ENCODE measurements at places on chromosomes 12 and 14.

- DNase-seq, result no peak
Measured at GRCh38 chr12:65302891-65303290, 24.4 kb downstream of the MSRB3 start.

- no peak for DNase-seq
Measured at GRCh38 chr14:38536376-38537038, 280.6 kb upstream of the CLEC14A start.

- DNase-seq, result no peak
Measured at GRCh38 chr14:56814969-56815700, 4.9 kb upstream of the OTX2 start.

GRCh38 chr12:95393191-95393790 lies 80.7 kb upstream of the METAP2 start:
- no peak for DNase-seq

DNA sequence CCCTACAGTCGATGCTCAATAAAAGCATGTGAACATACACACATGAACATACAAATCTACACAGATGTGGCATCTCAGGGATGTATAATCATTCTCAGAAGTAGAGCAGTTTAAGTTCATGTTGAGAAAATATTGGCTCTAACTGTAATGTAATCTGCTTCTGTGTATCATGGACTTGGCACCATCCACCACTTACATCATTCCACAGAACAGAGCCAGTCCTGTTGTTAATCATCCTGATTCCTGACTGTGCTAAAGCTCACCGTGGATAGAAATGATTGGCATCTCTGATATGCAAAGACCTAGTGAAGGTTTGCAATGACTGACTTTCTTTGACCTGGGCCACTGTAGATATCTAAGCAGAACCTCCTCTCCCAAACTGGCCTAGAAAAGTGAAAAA lies 1141.3 kb downstream of the BCL11B start:
- DNase-seq, result no peak

DNA sequence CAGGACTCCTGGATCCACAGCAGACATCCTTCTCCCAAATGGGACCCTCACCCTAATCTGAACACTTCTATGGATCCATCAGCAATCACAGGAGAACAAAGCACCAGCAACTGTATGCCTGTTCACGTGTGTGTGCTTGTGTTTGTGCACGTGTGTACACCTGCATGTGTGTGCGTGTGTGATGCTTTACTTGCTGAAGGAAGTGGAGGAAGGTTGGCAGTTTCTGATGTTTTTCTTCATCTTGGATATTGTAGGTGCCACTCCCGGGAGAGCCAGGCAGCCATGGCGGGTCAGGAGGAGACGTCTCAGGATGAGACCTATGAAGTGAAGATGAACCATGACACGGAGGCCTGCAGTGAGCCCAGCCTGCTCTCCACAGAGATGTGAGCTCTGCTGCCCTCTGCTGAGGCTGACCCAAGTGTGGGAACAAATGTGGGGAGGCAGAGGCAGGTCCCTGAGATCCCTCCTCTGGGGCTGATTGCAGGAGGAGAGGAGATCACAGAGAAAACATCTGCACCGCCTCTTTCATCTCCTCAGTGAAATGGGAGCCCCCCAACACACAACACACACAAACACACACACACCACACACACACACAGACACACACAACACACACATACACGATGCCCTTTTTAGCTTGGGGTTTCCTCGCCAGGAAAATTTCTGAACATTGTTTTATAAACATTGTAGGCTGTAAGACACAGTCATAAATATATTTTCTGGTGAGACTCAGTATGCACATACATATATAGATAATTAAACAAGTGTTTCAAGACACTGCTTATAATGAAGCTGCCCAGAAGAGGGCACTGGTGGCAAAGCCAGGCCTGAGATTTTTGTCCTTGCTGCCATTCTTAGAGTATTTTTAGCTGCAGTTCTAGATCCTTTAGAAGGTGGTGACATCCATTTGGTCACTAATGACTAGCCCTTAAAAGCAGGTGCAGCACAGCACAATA lies 112.2 kb upstream of the FKBP4 start:
- DNase-seq, result no peak

DNA sequence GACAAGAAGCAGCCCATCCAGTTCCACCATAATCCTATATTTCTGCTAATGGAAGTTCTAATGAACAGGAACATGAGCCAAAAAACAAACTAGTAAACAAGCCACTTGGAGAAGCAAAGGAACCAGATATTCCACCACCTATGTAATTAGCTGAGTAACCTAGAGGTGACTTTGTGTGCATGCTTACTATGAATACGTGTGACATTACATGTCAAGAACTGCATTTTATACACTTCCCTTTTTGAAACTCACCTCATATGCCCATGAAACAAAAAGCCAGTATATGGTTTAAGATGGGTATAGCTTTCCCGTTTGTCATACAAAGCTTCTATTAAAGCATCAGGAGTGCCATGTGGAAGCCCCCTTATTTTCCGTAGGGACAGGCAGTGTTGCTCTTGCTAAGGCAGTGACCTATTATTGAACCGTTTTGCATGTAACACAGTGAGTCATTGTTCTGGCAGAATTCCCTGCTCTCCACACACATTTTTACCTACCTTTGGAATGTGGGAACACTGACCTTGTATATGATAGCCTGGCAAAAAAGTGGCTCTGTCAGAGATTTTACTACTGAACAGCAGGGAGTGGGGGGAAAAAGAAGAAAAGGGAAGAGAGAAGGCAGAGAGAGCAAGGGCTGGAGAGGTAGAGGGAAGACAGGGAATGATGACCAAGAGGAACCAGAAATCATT lies 34.8 kb upstream of the FRMD6 start:
- DNase-seq, result no peak

- no peak for DNase-seq
Measured at GRCh38 chr12:42162193-42162592, 17.5 kb upstream of the GXYLT1 start.

DNA sequence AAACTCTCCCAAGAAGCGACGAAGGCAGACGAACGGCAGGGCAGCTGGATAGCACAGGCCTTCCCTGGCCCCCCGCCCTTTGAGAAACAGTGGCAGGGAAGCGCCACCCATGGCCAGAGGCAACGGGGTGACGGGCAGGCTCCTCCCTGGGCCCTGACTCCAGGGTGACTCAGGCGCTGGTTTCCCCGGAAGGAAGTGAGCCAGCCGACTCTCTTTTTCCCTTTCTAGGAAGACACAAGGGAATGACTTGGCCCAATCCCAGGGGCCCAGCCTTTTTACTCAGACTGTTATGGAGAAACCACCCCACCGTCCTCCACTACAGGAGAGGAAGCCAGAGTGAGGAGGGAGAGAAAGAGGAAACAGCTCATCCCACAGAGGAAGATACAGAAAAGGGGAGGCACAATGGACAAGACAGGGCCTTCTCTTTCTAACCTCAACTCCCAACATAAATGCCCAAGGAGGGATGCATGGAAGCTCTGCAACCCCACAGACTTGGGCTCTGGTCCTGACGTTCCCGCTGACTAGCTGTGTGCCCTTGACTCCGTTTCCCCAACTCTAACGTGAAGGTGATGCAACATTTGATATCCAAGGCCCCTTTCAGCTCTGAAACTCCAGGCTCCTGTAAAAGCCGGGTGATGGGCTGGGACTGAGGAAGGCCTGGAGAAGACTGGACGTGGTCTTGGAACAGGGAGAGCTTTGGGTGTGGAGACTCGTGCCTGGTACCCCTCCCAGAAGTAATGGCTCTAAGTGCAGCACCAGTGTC lies 27.9 kb downstream of the ACTN1 start:
- DNase-seq, result no peak

DNA sequence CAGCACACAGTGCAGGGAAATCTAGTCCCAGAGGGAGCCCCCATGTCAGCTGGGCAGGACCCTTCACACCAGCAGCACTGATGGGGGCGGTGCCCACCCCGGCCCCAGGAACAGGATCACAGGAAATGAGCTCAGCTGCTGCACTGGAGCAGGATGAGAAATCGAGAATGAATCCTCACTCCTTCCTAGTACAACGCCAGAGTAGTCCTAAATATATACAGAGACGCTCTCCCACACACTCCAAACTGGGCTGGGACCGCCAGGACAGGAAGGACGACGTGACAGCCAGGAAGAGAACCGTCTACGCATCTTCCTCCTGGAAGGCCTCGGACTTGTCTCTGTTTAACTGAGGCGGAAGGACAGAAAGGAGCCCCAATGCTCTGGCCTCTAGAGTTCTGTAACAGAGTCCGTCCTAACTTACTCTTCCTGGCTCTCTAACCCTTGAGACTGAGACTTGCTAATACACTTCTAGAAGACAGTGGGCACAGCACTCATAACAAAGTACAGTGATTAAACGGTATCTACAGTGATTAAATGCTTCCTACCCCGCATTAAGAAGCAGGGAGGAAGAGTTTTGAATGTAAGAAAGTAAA lies 33.4 kb downstream of the CDC42BPB start:
- DNase-seq, result no peak

DNA sequence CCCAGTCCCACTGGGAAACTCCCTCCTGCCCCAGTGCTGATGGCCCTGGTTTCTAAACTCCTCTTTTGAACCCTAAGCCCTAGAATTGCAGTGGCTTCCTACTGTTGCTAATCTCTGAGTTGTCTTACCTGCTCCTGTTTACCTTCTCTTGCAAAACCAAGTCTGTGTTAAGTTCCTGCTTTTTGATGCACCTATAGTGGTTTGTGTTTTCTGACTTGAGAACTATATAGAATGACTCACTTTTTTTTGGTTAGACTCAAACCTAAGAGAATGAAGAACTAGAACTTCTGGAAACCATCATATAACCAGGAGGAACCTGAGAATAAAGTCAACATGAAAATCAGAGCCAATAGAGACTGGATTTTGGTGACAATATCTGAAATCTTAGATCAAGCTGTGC lies 5.5 kb upstream of the GAS2L3 start:
- DNase-seq, result no peak

DNA sequence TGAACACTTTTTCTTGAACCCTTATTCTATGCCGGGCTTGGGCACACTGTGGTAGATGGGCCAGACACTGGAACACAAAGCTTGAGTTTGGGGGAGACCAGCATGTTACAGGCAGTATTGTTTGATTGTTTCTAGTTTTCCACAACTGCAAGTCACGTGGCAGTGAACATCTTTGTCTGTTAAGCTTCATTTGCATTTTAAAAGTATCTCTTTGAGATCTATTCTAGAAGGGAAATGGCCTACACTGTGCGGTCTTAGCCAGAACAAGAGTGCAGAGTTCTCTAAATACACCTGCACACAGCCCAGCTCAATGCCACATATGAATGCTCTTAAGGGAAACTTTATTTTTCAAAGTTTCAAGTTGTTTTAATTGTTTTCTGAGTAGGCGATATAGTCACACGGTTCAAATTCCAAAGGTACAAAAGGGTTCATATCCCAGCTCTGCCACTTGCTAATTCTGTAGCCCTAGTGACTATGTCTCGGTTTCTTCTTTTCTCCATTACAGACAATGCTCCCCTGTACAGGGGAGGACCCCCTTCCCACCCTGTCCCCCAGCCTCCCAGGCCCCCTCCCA lies 24.9 kb downstream of the RIN3 start:
- DNase-seq, result no peak

- no peak for DNase-seq
Measured at GRCh38 chr14:90188588-90188987, 67.8 kb upstream of the PSMC1 start.

DNA sequence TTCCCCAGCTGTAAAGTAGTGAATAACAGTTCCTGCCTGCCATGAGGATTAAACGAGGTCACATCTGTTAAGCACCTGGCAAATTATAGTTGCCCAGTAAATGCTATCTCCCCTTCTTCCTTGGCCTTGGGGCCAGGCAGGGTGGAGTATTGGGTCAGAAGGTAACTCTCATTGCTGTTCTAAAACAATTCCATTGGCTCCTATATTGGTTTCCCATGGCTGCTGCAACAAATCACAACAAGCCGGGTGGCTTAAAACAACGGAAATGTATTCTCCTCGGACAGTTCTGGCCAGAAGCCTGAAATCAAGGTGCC lies 31.9 kb downstream of the MMAB start:
- no peak for DNase-seq

- no peak for DNase-seq
Measured at GRCh38 chr12:124994437-124994975, 1.1 kb downstream of the BRI3BP start.

DNA sequence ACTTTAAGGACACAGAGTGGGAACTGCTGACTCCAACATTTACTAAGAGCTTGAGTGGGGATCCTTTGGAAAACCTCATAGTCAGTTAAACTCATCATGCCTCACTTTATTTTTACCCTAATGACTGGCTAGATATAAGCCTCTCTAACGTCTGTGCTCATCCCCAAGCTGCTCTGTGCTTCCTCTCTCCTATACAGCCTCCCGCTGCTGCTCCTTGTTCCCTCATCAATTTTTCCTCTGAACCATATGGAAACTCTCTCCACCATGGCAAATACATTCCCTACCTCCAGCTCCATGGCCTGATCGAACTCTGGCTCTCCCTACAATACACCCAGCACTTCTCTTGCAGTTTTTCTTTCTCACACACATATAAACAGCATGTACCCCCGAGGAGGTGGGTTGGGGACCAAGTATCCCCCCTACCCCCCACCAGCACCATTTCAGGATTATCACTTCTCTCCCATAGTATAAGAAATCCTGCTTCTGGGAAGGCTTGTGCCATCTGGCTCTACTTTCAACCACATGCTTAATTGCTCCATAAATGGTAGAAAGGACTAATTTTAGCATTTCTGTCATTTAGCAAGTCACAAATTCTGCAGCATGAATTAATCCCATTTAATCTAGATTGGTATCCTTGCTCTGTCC lies 39.2 kb upstream of the DYRK2 start:
- no peak for DNase-seq

- no peak for DNase-seq
Measured at GRCh38 chr12:108400481-108400880, 61.4 kb upstream of the CMKLR1 start.

- DNase-seq, result no peak
Measured at GRCh38 chr12:82873951-82874350, 187.2 kb downstream of the TMTC2 start.

GRCh38 chr12:32702473-32702872 lies 23.4 kb downstream of the DNM1L start:
- no peak for DNase-seq

DNA sequence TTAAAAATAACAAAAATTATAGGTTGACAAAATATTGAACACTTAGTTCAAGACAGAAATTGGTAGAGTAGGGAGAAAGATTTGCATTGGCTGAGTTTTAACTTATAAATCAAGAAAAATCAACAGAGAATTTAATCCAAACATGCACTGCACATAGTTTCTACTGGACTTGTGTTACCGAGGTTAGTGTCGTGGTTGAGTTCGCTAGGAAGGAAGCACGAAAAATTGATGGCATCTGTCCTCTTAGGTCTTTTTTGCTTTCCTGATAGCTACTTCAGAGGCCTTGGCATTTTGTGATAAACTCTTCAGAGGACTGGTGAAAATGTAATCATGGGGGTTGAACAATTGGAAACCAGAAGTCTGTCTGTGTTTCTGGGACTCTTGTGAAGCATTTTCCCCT lies 392.9 kb downstream of the NUAK1 start:
- DNase-seq, result no peak

GRCh38 chr14:57293866-57294837 lies 25.4 kb downstream of the AP5M1 start:
- DNase-seq, result no peak

DNA sequence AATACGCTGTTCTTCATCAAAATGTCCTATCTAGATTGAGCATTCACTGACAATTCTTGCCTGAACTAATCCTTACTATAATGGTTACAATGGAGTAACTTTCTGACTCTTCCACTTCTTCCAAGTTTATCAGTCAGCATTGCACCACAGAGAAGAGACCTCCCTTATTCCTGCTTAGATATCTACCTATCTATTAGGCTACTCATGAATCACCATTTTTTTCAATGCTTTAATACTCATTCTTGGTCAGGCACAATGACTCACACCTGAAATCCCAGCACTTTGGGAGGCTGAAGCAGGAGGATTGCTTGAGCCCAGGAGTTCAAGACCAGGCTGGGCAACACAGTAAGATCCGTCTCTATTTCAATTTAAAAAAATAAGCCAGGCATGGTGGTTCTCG lies 39.3 kb downstream of the RPS6KA5 start:
- no peak for DNase-seq

Measured in left renal cortex interstitium (tissue), 4 donors.